ENCODE measurements at places on chromosomes 11 and 22.

- H3K27ac ChIP-seq: peak overlapping the region; percentile 11
- H3K4me3 ChIP-seq: no peak overlapping the region
- no peaks in the 10 kb centered on the region for H3K36me3 ChIP-seq
Measured at GRCh38 chr11:8067929-8068575, 13.0 kb upstream of the TUB start.

- no peak overlapping the region for H3K4me3 ChIP-seq
- H3K4me1 ChIP-seq: no peaks in the 10 kb centered on the region
- peaks cover 61% of the 10 kb centered on the region for H3K27me3 ChIP-seq
- H3K27ac ChIP-seq: no peak overlapping the region
- DNase-seq: no peak
Measured at GRCh38 chr11:69154211-69154913, 1.4 kb upstream of the SMIM38 start.

- no peaks in the 10 kb centered on the region for H3K36me3 ChIP-seq
- H3K27me3 ChIP-seq: no peaks in the 10 kb centered on the region
- no peaks in the 10 kb centered on the region for H3K4me1 ChIP-seq
Measured at GRCh38 chr11:95563173-95563572, 226.4 kb downstream of the FAM76B start.

DNA sequence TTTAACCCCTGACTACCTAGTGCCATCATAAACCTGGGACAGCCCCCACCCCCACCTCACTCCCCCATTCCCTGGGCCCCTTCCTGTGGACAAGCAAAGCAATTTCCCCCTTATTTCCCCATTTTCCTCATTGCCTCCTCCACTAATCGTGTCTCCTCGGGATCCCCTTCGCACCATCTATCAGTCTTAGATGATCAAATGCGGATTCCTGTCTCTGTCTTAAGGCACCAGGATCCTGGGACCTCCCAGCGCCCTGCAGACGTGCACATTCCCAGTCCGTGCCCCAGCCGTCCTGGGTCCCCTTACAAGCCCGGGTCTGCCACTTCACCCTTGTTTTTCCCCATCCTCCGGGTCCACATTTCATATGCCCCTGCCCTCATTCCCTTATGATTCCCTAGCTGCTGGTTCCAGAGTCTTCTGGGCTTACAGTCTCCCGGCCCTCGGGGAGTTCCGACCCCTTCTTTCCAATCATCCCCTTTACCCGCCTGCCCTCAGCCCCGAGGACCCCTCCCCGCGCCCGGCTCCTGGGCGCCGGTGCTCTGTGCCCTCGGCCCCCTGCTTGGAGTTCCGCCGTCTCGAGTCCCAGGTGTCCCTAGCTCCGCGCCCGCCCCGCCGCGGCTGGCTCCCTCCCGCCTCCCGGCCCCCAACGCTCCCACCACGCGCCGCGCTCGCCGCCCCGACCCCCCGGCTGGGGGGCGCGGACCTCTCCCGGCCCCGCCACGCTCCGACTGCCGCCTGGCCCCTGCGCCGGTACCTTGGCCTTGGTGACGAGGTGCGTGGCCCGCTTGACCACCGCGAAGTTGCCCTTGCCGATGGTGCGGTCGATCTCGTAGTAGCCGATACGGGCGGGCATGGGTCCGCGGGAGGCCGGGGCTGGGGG is 599 bp downstream of the SIK3 start:
- H3K36me3 ChIP-seq: no peaks in the 10 kb centered on the region
- H3K27me3 ChIP-seq: no peaks in the 10 kb centered on the region
- DNase-seq: peak; percentile 43
- H3K4me1 ChIP-seq: peaks cover 13% of the 10 kb centered on the region
- H3K4me3 ChIP-seq: peak overlapping the region; percentile 93

- no peak overlapping the region for H3K27ac ChIP-seq
- H3K36me3 ChIP-seq: no peaks in the 10 kb centered on the region
- H3K27me3 ChIP-seq: peaks cover 4% of the 10 kb centered on the region
- no peaks in the 10 kb centered on the region for H3K4me1 ChIP-seq
Measured at GRCh38 chr11:128151338-128151737, 436.0 kb downstream of the ETS1 start.

DNA sequence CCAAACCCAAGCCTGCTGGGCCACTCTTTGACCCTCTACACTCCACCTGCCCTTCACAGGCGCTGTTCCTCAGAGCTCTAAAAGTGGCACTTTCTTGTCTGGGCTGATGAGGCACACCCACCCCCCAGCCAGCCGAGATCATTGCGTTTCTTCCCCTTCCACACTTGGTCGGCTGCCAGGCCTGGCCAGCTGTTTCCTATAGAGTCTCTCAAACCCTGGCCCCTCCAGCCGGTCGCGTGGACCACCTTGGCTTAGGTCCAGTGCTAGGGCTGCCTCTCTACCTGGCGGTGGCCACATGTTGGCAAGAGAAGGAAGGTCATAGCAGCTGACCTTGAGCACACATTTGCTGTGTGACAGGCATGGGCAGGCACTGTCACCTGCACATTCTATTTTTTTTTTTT is 60.6 kb downstream of the PPP6R2 start:
- peaks cover 26% of the 10 kb centered on the region for H3K4me1 ChIP-seq
- no peak overlapping the region for H3K27ac ChIP-seq
- peaks cover 38% of the 10 kb centered on the region for H3K36me3 ChIP-seq
- no peak for DNase-seq

DNA sequence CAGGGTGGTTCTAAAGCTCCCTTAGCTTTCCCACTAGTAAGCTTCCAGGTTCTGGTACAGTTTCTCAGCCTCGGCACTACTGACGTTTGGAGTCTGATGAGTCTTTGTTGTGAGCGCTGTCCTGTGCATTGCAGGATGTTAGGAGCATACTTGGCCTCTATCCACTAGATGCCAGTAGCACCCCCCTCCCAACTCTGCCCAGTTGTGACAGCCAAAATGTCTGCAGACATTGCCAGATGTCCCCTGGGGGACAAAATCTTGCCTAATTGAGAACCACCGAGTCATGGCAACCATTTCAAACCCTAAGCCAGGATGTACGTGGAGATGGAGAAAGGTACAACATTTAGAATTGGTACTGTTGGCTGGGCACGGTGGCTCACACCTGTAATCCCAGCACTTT is 68.7 kb downstream of the PTPRJ start:
- H3K36me3 ChIP-seq: peaks cover 11% of the 10 kb centered on the region
- peaks cover 36% of the 10 kb centered on the region for H3K4me1 ChIP-seq
- no peak for DNase-seq
- no peaks in the 10 kb centered on the region for H3K27me3 ChIP-seq
- H3K27ac ChIP-seq: peak overlapping the region; percentile 59
- H3K4me3 ChIP-seq: no peak overlapping the region

DNA sequence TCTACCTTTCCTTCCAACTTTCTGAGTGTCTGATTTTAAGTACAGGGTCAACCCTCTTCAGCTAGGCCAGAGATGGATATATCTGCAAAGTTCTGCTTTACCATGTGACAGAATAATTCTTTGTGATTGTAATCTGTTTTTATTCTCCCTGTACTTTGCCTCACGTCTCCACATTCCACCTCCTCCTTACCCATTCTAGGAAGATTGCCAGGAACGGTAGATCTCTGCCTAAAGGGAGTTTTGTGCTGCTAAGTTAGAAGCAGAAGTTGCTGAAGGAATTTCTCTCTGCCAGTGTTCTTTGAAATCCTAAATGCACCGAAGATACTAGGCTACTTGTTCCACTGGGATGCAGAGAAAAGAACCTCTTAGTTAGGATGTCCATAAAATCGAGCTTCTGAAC is 20.7 kb upstream of the FAM181B start:
- peaks cover 14% of the 10 kb centered on the region for H3K27me3 ChIP-seq
- H3K4me1 ChIP-seq: no peaks in the 10 kb centered on the region
- no peak overlapping the region for H3K27ac ChIP-seq
- no peak overlapping the region for H3K4me3 ChIP-seq
- H3K36me3 ChIP-seq: no peaks in the 10 kb centered on the region

DNA sequence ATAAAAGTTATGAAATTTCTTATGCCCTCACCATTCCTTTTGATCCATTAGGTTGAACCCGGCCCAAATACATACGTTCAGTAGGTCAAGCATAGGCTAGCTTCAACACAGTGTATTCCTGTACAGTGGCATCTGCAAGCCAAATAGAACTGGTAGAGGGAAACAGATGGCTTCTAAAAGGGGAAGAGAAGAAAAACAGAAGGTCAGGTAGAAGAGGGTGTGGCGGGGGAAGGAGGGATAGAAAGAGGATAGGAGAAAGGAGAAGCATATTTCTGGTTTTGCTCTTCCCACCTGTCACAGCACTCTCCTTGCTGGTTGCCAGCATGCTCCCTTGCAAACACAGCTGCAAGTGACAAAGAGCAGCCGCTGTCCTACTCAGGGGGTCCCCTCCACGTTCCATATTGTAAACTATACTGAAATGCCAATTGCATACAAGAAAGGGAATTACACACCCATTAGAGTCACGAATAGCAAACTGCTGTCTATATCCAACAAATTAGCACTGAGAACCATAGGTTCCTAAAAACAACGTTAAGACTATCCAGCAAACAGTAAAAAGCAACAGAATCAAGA is 71.8 kb downstream of the PHF21A start:
- peak overlapping the region; percentile 74 for H3K27ac ChIP-seq
- H3K4me3 ChIP-seq: no peak overlapping the region
- no peaks in the 10 kb centered on the region for H3K27me3 ChIP-seq
- no peak for DNase-seq
- H3K4me1 ChIP-seq: peaks cover 2% of the 10 kb centered on the region

DNA sequence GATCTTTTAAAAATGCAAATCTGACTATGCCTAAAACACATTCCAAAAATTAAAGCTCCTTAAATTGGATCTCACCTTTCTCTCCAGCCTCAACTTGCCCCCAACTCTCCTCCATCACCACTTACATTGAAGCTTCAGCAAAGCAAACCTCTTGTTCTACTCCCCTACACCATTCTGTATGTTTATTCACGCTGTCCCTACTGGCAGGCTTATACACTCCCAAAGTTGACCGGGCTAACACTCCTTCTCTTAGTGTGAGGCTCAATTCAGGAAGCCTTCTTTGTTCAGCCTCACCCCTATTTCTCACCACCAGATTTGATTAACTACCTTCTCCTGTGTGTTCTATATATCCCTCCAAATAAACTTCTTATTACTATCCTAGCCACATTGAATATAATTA is 1.8 kb upstream of the GDPD4 start:
- H3K36me3 ChIP-seq: no peaks in the 10 kb centered on the region
- no peak overlapping the region for H3K4me3 ChIP-seq
- H3K4me1 ChIP-seq: no peaks in the 10 kb centered on the region
- H3K27ac ChIP-seq: no peak overlapping the region
- no peak for DNase-seq
- H3K27me3 ChIP-seq: no peaks in the 10 kb centered on the region

- H3K4me1 ChIP-seq: peaks cover 6% of the 10 kb centered on the region
- no peaks in the 10 kb centered on the region for H3K36me3 ChIP-seq
- no peak overlapping the region for H3K4me3 ChIP-seq
Measured at GRCh38 chr11:2072551-2073261, 66.5 kb downstream of the IGF2 start.

DNA sequence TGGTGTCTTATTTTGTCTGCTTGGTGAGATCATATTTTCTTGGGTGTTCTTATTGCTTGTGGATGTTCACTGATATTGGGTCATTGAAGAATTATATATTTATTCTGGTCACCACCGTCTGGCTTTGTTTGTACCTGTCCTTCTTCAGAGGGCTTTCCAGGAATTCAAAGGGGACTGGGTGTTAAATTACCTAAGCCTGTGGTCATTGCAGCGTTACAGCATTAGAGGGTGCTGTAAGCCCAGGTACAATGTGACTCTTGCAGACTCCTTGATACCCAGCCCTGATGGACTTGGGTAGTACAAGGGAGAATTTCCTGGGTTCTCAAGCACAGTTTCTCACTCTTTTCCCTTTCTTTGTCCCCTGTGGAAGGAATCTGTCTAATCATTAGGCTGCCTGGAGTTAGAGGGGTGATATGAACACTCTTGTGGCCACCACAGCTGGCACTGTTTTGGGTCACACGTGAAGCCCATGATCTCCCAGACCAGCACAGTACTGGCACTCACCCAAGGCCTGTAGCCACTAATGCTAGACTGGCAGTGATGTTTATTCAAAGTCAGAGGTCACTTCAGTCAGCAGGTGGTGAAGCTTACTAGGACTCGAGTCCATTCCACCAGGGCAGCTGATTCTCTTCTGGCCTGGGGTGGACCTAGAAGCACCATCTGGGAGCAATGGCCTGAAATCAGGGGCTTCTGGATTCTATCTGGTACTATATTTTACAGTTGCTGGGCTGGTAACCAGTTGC is 56.1 kb upstream of the NARS2 start:
- no peak for DNase-seq
- H3K27me3 ChIP-seq: no peaks in the 10 kb centered on the region
- H3K4me1 ChIP-seq: no peaks in the 10 kb centered on the region
- no peak overlapping the region for H3K27ac ChIP-seq

GRCh38 chr11:110071197-110071596 is 22.0 kb upstream of the ZC3H12C start:
- no peaks in the 10 kb centered on the region for H3K36me3 ChIP-seq
- no peaks in the 10 kb centered on the region for H3K27me3 ChIP-seq
- peak overlapping the region; percentile 18 for H3K27ac ChIP-seq
- no peak overlapping the region for H3K4me3 ChIP-seq
- peaks cover 10% of the 10 kb centered on the region for H3K4me1 ChIP-seq

DNA sequence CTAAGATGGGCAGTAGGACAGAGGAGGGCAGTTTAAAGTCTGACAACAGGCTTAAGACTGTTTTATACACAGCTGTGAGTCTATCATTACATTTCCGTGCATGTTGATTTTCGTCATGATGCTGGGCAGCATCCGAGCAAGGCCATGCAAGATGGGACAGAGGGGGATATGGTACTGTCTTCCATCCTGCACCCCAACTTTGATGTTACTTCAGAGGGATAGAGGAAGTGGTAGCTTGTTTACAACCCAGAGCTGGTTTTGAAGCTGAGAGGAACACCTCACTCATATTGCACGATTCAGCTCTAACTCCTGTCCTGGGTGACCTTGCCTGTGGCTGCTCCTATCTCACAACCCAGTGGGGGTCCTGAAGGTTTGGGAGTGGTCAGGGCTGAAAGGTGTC is 3.0 kb upstream of the SORL1 start:
- H3K4me3 ChIP-seq: no peak overlapping the region
- DNase-seq: no peak
- no peaks in the 10 kb centered on the region for H3K36me3 ChIP-seq
- H3K4me1 ChIP-seq: peaks cover 11% of the 10 kb centered on the region
- H3K27ac ChIP-seq: no peak overlapping the region
- H3K27me3 ChIP-seq: peaks cover 37% of the 10 kb centered on the region

- H3K4me3 ChIP-seq: no peak overlapping the region
- DNase-seq: no peak
Measured at GRCh38 chr22:35310556-35311550, 11.2 kb downstream of the TOM1 start.

DNA sequence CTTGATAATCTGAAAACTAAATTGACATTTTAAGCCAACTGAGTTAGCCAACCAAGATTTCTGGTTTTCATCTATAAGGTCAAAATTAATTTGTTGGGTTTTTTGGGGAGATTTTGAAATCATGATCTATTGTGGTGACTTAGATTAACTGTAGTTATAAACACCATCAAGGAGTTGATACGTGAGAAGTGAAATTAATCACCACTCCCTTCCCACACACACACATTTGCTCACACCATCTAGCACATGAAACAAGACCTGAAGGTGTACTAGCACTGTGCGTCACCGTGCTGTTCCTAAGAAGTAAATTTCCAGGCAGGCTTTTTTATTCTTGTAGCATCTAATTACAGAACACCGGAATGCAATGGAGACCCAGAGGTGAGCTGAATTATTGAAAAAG is 2.1 kb downstream of the OR5B21 start:
- H3K4me3 ChIP-seq: no peak overlapping the region
- no peaks in the 10 kb centered on the region for H3K27me3 ChIP-seq
- no peak for DNase-seq
- no peak overlapping the region for H3K27ac ChIP-seq

GRCh38 chr22:24144056-24144777 is 37.1 kb upstream of the SUSD2 start:
- H3K4me1 ChIP-seq: peaks cover 31% of the 10 kb centered on the region
- H3K36me3 ChIP-seq: peaks cover 38% of the 10 kb centered on the region
- no peak overlapping the region for H3K27ac ChIP-seq
- no peaks in the 10 kb centered on the region for H3K27me3 ChIP-seq
- H3K4me3 ChIP-seq: no peak overlapping the region
- no peak for DNase-seq
